ENCODE measurements at places on chromosomes 5 and 9. TPM values are rescaled to one million over a fixed set of nuclear protein-coding genes. Genes with fewer than 3 reads are reported as not detected.
A peak's percentile ranks its signal among the peaks of the same experiment; 100 is the strongest.

GRCh38 chr5:58773744-58774441 lies 191.0 kb downstream of the RAB3C start:
- no peak for DNase-seq

GRCh38 chr9:34986540-34987047 lies 3.0 kb upstream of the DNAJB5 start:
- peak; percentile 91 for DNase-seq

DNA sequence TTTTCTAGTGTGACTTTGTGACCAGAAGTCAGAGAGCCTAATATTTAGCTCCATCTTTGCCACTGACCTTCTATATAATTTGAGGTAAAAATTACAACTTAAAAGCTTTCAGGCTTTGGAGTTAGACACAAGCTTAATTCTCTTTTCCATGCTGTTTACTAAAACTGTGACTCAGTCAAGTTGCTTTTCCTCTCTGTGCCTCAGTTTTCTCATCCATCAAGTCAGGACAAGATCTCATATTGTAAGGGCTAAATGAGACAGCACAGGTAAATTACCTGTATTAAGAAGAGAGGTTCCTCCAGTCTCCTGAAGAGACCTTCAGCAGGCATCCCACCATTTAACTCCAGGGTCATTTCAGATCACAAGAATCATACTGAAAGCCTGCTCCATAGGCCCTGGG lies 339.2 kb downstream of the ASTN2 start:
- DNase-seq, result peak; percentile 74

COL23A1 gene
- total RNA-seq, result 0.13 TPM

NUTM2F gene
- total RNA-seq, result not detected

Data from bronchial epithelial cell (primary cell).